ENCODE measurements at places on chromosomes 1 and 21. TPM values are rescaled to one million over a fixed set of nuclear protein-coding genes. Genes with fewer than 3 reads are reported as not detected.
A peak's percentile ranks its signal among the peaks of the same experiment; 100 is the strongest.

DNA sequence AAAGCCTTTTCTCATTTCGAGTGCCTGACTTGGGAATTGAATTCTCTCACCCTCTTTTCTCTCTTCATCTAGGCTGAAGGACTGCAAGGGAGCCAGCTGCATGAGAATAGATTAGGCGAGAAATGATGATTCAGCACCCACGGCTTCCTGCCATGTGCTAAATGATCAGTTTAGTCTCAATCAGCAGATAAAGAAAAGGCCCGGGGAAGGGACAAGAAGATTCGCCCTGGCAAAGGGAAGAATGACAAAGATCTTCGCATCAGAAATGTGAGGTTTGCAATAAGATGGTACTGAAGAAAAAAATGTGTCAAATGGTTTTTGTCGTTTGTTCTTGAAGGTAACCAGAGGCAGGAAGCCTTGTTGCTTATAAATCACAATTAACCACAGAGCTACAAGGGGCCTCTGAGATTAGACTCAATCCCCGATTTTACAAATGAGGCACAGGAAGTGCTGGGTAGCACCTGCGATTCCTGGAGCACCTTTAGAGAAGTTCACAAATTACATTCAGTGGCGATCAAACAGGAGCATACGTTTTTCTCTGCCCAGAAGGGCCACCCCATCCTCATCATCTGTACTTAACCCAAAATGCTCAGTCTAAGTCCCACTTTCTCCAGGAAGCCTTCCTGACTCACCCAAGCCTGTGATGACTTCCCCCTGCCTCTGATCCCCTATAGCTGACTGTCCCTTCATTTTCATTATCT is 183.4 kb downstream of the ZNF281 start:
- no peak for DNase-seq

DNA sequence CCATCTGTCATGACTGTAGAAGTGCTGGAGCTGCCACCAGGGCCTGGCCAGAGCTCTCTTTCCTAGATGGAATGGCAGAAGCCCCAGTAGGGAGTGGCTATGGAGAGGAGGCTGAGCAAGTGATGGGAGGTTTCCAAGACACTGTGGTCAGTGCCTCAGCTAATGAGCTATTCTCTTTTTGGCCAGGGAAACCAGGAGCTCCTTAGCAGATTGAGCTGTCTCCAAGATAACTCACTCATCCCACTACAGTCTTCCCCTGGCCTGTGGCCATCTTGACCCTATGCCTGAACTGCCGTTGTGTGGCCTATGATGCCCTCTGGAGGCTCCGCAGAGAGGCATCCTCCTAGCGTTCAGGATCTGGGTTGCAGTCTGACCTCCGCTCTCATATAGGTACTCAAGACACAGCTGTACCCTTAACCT is 60.5 kb downstream of the ERI3 start:
- peak; percentile 67 for DNase-seq

GRCh38 chr1:31818206-31818605 is 2.4 kb upstream of the SPOCD1 start:
- no peak for DNase-seq

DNA sequence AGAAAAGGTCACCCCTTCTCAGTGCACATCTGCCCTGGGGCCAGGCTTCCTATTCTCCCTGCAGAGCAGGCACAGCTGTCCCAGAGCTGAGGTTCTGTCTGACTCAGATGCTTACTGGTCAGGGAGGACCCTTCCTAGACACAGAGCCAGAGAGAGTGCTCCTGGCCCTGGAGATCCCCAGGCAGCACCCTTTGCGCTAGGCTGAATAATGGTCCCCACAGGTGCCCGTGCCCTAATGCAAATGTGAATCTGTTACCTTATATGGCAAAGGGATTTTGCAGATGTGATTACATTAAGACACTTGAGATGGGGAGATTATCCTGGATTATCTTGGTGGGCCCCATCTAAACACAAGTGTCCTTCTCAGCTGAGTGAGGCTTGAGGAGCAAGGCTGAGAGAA is 2.6 kb upstream of the TNNI1 start:
- no peak for DNase-seq

- DNase-seq: no peak
Observed at GRCh38 chr21:46404306-46404705, 54.4 kb upstream of the DIP2A start.

- no peak for DNase-seq
Observed at GRCh38 chr1:94702442-94702815, 117.7 kb upstream of the SLC44A3 start.

GRCh38 chr1:182217967-182218366 is 156.5 kb upstream of the ZNF648 start:
- DNase-seq: no peak

GRCh38 chr1:163509114-163509513 is 187.4 kb downstream of the NUF2 start:
- DNase-seq: no peak

GRCh38 chr1:227392984-227393764 is 74.9 kb upstream of the CDC42BPA start:
- DNase-seq: no peak

DNA sequence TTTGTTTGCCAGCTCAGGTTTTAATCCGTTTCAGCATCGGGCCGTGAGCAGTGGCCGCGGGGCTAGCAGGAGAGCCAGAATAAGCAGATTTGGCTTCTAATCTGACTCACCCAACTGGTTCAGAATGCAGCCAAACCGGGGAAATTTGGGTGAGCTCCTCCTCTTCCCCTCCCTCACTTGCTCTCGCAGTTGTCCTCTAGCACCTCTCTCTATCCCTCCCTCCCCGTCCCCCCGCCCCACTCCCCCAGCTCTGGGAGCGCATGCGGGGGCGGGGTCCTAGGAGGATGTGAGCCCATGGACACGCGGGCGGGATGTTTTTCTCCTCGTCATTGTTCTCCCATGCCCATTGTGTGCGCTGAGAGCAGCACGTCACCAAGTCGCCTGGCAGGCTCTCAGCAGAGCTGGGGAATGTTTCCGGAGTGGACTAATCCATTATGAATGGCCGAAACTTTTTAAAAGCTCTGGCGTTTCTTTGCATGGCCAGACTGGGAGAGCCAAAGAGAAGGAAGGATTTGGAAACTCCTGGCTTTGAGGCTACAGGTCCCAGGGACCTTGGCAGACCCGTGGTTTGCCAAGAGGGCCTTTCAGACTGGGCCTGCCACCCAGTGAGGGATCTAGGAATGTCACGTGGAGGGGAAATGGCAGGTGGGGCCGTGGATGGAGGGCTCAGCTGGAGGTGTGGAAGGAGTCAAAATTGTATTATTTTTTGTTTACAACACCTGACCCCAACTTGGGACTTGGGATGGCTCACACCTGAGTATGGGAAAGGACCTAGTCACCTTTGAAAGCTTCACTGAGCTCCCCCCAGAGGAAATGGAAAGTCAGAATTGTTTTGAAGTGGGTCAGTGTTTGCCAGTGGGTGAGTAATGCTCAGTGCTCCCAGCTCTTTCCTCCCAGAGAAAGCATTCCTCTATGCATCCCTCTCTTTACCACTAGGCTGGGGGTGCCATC is 39.2 kb downstream of the CDK18 start:
- peak; percentile 48 for DNase-seq

- DNase-seq: no peak
Observed at GRCh38 chr1:83897516-83897915, 101.4 kb downstream of the TTLL7 start.

- peak; percentile 51 for DNase-seq
Observed at GRCh38 chr1:224852901-224853568, 76.4 kb upstream of the DNAH14 start.

DNA sequence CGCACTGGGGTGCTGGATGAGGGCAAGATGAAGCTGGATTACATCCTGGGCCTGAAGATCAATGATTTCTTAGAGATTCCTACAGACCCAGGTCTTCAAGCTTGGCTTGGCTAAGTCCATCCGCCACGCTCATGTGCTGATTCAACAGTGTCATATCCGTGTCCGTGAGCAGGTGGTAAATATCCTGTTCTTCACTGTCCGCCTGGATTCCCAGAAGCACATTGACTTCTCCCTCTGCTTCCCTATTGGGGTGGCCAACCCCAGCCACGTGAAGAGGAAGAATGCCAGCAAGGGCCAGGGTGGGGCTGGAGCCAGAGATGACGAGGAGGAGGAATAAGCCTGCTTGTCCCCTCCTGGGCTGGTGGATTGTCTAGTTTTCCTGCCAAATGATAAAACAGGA is 2.2 kb upstream of the CBR3 start:
- no peak for DNase-seq

PRDM15 gene
- 5.1 TPM for polyA plus RNA-seq

SYT11 gene
- polyA plus RNA-seq: 0.54 TPM

Measured in small intestine (tissue), 16 donors.